ENCODE measurements at places on chromosomes 12 and 14.

DNA sequence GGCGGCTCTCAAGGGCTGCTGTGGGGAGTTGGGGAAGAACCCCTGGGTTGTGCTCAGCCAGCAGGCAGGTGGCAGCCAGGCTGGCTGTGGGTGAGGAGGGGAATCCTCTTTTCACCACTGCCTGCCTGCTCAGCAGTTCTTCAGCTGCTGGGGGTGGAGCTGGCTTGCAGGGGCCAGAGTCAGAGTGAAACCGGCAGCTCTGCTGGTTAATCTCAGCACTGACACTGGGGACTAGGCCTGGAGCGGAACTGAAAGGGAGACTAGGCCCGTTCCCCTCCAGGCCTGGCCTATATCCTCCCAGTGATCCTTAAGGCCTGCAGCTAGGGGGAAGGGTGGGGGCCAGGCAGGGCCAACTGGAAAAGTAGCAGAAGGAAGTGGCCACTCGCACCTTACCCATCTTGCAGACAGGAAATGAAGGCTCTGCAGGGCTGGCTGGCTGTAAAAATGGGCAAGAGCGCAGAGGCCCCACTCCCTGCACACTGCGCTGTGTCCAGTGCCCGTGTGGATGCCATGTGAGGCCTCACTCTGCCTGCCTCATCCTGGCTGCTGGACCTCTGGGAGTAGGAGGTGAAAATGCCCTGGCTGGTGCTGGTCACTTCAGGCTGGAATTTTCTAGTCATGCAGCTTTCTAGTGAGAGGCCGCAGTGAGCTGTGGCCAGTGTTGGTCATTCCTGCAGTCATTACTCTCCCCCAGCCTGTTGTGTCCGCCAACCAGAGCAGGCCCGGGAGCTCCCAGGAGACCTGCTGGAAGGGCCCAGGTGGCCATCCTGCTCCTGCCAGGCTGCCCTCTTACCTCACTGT, 39.4 kb downstream of the SH2B3 start:
- DNase-seq = no peak

- DNase-seq = no peak
These were observed 104.2 kb upstream of the MAP1LC3B2 start for GRCh38 chr12:116454950-116455447.

DNA sequence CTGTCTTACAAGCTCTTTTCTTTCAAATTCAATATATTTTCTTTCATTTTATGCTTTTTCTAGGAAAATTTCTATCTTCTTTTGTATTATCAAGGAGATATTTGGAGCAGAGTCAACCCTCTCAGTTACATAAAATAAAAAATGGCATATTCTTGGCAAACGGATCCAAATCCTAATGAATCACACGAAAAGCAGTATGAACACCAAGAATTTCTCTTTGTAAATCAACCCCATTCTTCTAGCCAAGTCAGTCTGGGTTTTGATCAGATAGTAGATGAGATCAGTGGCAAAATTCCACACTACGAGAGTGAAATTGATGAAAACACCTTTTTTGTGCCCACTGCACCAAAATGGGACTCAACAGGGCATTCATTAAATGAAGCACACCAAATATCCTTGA, 20.6 kb downstream of the PIK3C2G start:
- DNase-seq = no peak

DNA sequence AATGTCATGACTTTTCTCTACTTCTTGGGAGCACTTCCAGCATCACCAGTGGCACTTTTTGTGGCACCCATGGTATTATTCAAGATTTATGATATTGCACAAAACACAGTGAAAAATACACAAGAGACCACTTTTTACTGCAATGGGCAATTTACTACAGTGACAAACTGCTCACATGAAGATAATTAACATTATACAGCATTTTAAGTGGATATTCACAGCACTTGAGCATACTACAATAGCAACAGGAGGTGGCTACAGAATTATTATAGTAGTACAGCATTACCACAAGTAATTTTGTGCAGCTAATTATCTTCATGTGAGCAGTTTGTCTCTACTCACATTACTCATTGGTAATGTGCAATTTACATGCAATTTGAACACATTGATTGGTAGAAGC, 18.3 kb downstream of the IL26 start:
- DNase-seq = no peak

GRCh38 chr12:18045446-18045992, 44.5 kb downstream of the RERGL start:
- DNase-seq = no peak

DNA sequence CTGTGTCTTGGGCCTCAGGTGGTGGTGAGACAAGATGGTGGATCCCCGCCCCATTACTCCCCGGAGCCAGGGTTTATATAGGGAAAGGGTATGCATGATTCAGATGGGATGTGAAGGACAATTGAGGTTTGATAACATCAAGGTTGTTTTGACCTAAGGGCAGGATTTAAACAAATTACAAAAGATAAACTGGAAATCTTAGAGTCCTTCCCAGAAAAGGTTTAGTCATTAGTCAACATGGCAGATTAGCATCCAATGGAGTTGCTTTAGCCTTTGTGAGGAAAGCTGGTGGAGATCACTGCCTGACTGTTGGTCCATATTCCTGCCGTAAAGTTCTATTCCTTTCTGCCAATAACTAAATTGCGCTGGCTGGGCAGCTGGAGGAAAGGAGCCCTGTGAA, 15.6 kb upstream of the FRMD6 start:
- no peak for DNase-seq

DNA sequence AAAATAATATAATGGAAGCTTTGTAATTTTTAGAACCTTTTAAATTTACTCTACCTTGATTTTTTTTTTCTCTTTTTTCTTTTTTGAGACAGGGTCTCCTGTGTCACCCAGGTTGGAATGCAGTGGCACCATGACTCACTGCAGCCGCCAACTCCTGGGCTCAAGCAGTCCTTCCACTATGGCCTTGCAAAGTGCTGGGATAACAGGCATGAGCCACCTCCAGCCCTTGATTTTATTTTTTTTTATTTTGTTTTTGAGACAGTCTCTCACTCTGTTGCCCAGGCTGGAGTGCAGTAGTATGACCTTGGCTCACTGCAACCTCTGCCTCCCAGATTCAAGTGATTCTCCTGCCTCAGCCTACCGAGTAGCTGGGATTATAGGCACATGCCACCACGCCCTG, 65.3 kb upstream of the TRAF3 start:
- no peak for DNase-seq

DNA sequence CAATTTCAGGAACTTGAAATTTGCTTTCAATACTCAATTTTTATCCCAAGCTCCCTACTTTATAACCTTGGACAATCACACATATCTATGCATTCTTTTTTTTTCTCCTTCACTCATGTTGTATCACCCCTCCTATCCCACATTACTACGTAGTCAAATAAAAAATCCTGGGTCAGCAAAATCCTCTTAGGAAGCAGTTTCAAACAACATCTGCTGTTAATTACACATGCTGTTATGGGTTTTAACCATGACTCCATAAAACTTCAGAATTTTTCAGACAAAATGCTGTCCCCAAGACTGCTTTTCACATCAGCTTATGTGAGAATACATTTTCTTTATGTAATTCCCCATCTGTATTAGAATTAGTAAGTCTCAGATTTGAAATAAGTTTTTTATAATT, 61.7 kb downstream of the LRFN5 start:
- DNase-seq = no peak

DNA sequence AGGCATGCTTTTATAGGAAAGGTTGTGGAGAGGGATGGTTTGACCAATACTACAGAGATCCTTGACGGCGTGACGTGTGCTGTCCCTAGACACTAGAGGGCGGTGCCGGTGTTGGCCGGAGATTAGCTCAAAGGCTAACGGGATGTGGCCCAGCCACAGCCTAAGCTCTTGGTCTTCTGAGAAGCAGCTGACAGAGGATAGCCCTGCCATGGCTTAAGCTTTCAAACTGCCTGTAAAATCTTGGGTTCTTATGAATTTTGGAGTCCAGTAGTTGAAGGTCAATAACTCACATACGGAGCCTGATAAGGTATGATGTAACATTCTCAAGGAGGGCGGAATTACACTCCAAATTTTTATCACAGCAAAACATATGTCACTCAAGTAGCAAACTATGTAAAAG, 515.7 kb upstream of the ATXN7L3B start:
- no peak for DNase-seq

- DNase-seq = no peak
These were observed 1.4 kb upstream of the STON2 start for GRCh38 chr14:81401420-81402122.

Measured in amygdala (tissue), 56 donors.